Hepatic stellate cell (primary cell): ENCODE measurements at places on chromosomes 4 and X.

- no peak for DNase-seq
These were observed 26.6 kb downstream of the SNX25 start for GRCh38 chr4:185235843-185236503.

- DNase-seq = no peak
These were observed 39.9 kb downstream of the MTTP start for GRCh38 chr4:99614491-99614890.

- DNase-seq = no peak
These were observed 54.2 kb downstream of the CASP6 start for GRCh38 chr4:109648997-109649575.

- DNase-seq = peak; percentile 1
These were observed 790.0 kb downstream of the PCDH18 start for GRCh38 chr4:136742333-136742732.

- no peak for DNase-seq
These were observed 343.9 kb downstream of the MAGEB5 start for GRCh38 chrX:26559855-26560254.

- DNase-seq = no peak
These were observed 71.6 kb downstream of the FAM114A1 start for GRCh38 chr4:38939165-38939564.

- DNase-seq = no peak
These were observed 67.4 kb downstream of the CRMP1 start for GRCh38 chr4:5825321-5826041.

GRCh38 chr4:186724058-186724863, 605 bp upstream of the FAT1 start:
- DNase-seq = peak; percentile 67

- no peak for DNase-seq
These were observed 369.8 kb downstream of the DTHD1 start for GRCh38 chr4:36651253-36651652.

DNA sequence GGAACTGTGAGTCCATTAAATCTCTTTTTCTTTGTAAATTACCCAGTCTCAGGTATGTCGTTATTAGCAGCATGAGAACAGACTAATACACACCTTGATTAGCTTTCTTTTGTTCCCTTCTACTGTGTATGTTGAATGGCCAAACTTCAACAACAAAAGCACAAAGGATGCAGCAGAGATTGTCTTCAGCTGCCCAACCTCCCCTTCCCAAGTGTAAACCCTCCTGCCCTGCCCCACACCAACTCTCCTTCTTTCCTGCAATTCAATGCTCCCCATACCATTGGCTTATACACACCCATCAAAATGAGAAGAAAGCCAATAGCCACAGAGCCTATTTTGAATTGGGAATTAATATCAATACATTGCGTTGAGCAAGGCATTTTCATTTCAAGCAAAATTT, 27.8 kb downstream of the ANOS1 start:
- DNase-seq = no peak

DNA sequence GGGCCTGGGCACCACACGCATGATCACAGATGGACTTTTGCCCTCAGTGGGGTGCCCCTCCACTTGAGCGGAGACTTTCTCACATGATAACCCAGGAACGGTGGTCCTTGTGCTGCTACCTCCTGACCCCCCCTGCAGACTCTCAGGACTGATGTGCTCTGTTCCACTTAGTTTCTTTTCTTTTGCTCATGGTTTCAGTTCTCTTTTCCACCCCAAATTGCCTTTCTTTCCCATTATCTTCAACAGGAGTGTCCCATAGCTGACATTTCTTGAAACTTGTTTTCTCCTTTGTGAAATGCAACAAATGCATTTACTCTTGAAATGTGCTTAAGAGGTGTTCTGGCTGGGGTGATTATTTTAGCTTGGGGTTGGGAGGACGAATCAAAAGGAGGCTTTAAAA, 9.0 kb downstream of the MPC1L start:
- no peak for DNase-seq

GRCh38 chr4:51843309-51844152, 578 bp downstream of the DCUN1D4 start:
- DNase-seq = peak; percentile 63

- no peak for DNase-seq
These were observed 18.2 kb downstream of the SH3KBP1 start for GRCh38 chrX:19869193-19869592.

GRCh38 chr4:142598132-142598531, 248.0 kb downstream of the INPP4B start:
- no peak for DNase-seq

DNA sequence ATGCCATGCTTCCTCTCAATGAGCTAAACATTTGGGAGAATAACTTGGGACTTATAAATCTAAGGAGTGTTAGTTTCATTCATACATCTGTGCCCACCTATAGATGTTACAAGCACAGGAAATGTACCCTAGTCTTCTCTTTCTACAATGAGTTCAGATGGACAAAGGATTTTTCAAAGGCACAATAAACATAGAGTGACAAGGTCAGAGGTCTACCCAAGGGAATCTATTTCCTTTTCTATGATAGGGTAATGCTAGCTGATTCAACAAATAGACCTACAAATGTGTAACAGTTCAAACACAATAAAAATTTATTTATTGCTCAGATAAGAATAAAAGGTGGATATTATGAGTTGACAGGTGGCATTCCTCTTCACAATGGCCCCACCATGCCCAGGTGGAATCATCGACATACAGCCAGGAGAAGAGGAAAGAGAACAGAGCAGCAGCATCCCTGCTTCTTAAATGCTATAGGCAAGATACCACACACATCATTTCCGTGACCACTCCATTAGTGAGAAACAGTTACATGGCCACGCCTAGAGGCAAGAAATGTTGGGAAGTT, 421.8 kb downstream of the HNRNPD start:
- no peak for DNase-seq

DNA sequence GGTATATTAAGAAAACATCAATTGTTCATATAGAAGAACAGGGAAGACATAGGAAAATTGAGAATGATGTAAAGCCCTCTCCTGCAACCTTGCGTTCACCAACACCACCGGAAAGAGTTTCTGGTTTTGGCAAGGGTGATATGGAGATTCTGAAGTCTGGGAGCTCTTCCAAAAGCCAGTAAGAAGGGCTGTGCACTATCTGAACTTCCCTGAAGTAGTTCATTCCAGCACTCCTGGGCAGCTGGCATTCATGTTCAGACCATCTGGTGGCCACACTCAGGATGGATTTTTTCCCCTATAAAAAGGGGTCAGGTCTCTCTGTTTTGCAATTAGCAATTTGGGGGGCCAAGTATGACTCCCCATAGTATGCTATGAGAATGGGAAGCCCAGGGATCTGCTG, 15.4 kb upstream of the TLR2 start:
- DNase-seq = no peak

- no peak for DNase-seq
These were observed 97.4 kb downstream of the AASDH start for GRCh38 chr4:56289934-56290333.

GRCh38 chr4:164138521-164138920, 615.4 kb upstream of the SMIM31 start:
- no peak for DNase-seq

- no peak for DNase-seq
These were observed 96.4 kb upstream of the C1GALT1C1 start for GRCh38 chrX:120726294-120726693.

GRCh38 chr4:164956766-164957643, 20.5 kb downstream of the TRIM61 start:
- DNase-seq = peak; percentile 13

DNA sequence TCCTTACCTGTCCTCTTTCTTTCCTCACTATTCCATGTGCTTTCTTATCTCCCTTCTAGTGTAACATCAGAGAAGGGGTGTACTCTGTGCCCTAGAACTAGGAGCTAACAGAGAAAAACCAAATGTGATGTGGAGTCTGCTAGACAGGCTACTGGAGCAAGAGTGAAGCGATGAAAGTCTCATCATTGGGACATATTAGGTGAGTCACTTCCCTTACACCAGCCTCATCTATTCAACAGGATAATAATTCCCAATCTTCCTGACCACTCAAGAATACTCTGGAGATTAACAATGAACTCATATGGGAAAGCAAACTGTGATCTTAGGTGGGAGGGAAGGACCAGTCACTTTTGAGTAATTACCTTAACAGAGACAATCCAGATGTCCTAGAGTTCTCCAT, 58.1 kb downstream of the RAB40A start:
- DNase-seq = no peak

DNA sequence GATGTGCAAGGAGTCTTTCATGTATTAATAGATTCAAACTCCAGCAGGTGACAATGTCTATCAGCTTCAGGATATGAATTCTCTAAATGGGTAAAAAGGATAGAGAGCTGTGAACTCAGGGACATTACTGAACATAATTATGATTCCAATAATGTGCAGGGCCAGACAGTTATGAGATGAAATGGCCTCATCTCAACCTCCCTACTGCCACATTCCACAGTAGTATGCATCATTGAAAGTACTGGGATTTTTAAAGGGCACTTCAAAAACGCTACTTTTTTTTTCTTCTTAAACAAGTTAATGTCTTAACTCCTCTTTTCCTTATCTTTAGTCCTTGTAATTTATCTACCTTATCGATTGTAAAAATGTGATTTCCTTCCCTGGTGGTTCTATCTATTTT, 202.0 kb downstream of the APBB2 start:
- DNase-seq = peak; percentile 36

DNA sequence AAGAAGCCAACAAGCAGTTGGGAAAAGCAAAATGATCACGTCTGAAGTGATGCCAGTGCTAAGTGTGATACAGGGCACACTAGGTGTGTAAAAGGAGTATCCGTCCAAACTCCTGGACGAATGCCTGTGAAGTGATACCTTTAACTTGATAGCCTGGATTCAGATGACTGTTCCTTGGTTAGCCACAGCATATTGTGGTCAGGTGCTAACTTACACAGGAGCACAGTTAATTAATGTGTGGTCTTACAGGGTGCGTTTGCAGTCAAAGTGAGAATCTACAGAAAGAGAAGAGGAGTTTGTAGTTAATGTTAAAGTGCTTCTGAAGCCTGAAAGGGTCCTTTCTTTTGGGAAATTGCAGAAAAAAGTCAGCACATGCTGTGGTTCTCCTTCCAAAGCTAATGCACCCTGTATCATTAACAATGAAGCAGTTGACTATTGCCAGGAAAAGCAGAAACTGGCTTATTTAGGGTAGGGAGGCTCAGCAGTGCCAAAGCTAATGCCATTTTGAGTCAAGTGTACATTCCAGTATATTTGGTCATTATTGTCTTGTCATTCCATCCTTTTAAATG, 61.1 kb downstream of the DCLK2 start:
- no peak for DNase-seq

- DNase-seq = peak; percentile 18
These were observed 838 bp upstream of the ABCG2 start for GRCh38 chr4:88159229-88159725.

- DNase-seq = no peak
These were observed 26.7 kb upstream of the ING2 start for GRCh38 chr4:183478123-183478522.

- DNase-seq = no peak
These were observed 12.0 kb upstream of the NAT8L start for GRCh38 chr4:2047031-2047660.

DNA sequence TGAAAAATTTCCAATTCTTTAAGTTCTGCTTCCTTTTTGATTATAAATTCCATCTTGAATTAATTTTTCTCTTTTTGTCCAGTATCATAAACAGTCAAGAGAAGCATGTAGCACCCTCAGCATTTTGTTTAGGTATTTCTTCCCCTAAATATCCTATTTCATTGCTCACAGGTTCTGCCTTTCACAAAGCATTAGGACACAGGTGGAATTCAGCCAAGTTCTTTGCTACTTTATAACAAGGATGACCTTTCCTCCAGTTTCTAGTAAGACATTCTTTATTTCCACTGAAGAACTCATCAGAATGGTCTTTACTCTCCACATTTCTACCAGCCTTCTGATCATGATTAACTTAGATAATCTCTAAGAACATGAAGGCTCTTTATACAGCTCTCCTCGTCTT, 7.4 kb downstream of the SLC9B1 start:
- DNase-seq = no peak

DNA sequence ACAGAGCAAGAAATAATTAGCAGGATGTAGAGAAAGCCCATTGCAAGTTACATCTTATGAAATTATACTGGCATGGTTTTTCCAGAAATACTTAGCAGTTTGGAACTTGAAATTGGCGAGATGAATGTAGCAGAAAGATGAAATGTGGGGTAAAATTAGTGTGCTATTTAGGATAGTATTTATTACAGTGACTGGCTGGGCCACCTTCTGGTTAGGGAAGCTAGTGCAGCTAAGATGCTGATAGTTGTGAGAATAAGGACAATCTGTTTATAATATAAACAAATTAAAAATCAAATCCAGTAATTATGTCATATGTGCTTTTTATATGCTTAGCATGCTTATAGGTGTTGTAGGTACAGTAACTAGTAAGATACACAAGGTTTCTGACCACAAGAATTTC, 74.8 kb downstream of the IL15 start:
- DNase-seq = peak; percentile 14
